ENCODE measurements at places on chromosomes 13 and 19.

DNA sequence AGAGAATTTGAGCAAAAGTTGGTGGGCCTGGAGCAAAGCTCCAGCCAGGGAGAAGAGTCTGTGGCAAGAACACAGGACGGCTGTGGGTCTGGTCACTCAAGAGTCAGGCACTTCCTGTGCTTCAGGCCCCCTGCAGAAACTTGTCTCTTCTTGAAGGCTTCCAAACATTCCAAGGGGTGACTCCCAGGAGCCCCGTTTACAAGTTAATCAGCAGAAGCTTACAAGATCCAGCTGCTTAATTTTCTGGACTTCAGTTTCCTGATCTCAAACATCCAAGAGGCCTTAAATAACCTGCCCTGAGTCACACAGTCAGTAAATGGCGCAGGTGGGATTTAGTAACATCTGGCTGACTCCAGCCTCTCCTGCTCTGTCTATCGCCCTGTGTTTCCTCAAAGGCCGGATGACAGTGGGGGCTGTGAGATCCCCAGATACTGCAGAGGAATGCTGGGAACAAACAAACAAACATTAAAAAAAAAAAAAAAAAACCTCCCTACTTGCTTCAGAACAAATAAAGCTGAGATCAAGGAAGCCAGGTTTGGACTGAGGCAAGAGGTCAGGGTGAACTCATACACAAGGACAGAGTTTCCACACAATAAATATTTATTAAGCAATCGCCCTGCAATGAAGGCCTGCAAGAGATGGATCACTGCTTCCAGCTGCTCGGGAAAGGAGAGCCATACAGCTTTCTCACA, 175.4 kb upstream of the RFC3 start:
- DNase-seq = no peak

DNA sequence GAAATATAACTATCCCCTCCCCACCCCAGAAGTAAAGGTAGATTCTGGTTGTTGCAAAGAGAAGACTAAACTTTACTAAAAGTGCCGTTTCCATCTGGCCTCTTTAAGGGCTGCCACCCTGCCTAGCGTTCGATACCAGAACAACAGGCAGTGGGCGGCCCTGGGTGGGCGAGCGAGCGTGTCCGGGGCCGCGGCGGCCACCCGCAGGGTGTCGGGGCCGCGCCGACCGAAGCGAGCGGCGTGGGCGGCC, 2.6 kb downstream of the FGF9 start:
- DNase-seq = no peak

DNA sequence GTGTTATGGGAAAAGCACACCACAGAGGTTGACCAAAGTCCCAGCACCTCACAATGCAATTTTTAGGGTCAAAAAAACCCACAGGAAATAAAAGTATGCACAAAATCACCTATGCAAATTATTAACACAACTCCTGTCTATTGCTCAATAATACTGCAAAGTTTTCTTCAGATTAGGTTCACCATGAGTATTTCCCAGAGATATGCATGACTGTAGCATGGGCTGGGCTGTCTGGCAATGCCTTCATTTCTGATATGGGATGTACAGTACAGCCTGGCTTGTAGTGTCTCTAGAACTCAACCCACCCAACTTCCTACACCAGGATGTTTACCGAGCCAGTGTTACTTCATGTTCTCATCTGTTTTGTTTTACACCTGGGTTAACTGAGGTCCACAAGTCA, 698.7 kb upstream of the ARGLU1 start:
- DNase-seq = no peak

DNA sequence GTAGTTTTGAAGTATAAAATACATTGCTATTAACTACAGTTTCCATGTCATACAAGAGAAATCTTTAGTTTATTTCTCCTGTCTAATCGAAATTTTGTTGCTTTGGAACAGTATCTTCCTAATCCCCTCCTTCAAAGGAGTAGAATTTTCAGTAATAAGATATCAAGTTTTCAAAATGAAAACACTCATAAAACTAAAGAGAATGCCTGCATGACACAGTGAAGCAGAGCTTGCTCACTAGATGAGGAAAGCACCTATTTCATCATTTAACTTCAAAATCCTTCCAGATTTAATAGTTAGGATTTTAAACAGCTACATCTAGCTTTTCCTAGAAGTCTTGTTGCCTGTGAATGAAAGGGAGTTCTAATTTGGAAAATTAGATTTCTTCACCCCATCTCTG, 80.8 kb downstream of the TNFSF11 start:
- no peak for DNase-seq

DNA sequence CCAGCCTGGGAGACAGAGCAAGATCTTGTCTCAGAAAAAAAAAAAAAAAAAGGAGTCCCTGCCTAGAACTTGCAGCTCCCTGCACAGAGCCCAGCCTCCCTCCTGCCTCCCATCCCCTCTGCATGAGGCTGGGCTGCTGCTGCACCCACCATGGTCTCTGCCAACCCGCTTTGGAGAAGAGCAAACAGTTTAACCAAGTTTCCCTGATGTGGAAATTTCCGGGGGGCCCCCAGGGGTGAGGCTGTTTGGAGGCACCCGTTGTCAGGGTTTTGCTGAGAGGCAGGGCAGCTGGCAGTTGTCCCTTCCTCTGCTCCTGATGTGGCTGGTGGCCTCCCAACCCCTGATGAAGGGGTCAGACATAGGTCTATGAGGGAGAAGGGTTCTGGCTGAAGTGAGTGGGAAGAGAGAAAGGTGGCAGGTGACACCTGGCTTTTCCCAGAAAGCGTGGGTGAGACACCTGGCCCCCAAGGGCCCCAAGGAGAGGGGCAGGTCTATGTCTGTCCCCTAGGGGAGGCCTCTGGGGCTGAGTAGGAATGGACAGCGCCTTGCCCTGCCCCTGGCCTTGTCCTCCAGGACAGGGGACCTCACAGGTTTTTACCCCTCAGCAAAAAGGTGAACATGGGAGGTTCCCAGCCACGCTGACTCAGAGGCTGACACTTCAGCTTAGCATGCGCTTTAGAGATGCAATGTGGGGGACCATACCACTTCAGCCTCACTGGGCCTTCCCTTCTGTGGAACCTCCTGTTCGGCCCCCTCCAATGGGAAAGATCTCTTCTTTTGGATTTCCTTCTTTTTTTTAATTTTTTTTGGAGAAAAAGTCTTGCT, 5.5 kb downstream of the LRP3 start:
- DNase-seq = no peak

GRCh38 chr13:111117289-111117688, 2.2 kb downstream of the ARHGEF7 start:
- DNase-seq = no peak

DNA sequence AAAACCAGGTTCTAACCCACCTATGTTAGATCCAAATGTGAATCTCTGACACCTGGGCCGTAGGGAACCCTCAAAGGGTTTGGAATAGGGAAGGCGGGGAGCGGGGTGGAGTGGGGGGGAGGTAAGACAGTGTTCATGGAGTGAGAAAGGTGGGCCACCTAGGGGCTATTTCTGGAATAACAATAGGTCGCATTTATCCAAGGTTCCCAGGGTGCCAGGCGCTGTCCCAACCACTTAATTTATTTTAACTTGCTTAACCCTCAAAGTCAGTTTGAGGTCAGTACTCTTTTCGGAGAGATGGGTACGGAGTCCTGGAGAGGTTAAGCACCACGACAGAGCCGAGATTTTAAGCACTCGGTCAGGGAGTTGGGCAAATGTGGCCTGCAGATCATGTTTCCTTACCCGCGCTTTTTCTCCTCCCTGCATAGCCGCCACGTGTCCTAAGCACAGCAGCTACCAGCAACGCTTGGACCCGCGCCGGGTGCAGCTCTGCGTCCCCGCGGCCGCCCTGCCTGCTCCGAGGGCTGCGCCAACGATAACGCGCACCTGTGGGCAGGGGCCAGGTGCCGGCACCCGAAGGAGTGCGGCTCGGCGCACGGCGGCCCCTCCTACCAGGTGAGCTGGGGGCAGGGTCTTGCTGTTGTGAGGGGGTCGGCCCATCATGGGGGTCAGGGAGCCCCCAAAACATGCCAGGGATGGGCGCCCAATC, 25.0 kb upstream of the FXYD3 start:
- peak; percentile 48 for DNase-seq

DNA sequence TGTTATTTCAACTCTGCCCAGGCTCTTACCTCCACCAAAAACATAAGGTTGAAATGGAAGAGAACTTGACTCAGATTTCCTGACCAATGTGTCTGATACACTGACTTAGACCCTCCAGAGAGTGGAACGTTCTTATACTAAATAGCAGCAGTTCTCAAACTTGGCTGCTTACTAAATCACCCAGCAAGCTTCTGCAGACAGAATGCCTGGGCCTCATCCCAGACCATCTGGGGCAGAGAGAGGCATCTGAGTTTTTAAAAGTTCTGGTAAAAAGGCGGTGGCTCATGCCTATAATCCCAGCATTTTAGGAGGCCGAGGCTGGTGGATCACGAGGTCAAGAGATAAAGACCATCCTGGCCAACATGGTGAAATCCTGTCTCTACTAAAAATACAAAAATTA, 46.3 kb downstream of the NEK5 start:
- no peak for DNase-seq
